Epithelial cell of proximal tubule (primary cell): ENCODE measurements at places on chromosomes 12 and 14. TPM values are rescaled to one million over a fixed set of nuclear protein-coding genes. Genes with fewer than 3 reads are reported as not detected.

Gene TNS2
- 6.7 and 10.8 TPM in 2 replicates for total RNA-seq

DNA sequence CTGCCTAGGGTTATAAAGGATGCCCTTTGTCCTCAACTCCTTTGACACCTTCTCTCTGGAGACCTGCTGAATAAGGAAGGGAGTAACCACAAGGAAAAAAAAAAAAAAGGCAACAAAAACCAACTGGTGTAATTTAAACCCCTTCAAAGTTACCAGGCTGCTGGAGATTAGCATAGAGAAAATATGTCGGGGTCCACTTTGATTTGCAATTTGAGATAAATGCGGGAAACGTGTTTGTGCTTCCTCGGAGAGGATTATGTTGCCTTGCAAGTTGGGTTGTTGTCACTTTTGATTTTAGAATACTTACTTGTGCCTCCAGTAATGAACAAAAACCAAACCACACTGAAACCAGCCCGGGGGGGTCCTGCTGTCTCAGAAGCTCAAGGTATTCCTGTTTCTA is 200.2 kb upstream of the MYL2 start:
- DNase-seq: no peak

GRCh38 chr12:46670636-46671035 is 155.2 kb downstream of the SLC38A4 start:
- DNase-seq: no peak

DNA sequence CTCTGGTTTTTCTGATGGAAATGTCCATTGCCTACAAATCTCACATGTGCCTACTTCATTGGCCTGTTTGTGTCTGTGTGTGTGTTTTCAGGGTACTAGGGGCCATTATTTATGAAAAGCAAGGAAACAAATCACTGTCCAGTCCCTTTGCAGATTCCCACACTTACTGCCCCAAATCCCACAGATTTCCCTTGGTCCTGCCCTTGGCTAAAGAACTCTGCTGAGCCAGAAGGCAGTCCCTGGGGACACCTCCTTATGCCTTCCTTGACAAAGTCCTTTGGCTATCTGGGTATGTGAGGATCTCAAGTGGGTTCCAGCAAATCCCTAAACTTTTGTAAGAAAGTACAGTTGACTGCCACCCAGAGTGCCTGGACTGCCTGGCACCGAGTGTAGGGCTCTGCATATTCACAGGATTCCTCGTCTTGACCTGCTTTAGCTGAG is 388.1 kb downstream of the BCAT1 start:
- DNase-seq: no peak

DNA sequence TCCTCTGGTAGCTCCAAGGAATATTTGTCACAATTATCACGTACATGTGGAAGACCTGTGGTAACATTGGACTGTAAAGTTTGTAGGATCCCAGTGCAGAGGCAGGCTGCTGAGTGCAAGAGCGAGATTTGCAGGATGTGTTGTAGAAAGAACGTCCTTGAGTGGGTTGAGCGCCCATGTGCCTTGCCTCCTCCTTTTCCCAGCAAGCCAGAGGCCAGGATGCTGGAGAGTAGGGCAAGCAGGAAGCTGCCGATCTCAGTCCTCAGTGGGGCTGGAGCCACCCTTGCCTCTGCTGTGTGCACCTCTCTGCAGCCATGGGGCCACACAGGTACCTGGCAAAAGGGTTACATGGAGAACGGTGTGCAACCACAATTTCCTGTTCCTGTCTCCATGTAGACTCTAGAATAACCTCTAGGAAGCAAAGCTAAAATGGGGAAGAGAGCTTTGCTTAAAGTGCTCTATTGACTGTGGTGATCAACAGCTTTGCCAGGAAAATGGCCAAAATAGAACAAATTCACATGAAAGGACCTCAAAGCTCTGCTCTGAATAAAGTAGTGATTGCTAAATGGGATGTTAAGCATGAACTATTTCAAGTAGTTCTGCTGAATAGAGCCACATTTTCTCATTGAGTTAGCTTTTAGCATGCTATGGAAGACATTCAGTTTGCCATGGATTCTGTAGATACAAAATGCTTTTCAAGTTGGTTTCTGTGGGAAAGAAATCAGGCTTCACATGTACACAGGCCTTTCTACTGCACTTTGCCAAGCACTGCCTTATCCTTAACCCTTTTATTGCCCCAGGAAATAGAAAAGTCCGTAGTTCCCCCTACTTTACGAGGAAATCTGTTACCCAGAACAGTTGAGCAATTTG is 37.4 kb downstream of the ANKRD9 start:
- DNase-seq: no peak

- DNase-seq: no peak
Observed at GRCh38 chr14:71658261-71658860, 273.9 kb upstream of the RGS6 start.
